ENCODE measurements at places on chromosomes 1 and 21.

DNA sequence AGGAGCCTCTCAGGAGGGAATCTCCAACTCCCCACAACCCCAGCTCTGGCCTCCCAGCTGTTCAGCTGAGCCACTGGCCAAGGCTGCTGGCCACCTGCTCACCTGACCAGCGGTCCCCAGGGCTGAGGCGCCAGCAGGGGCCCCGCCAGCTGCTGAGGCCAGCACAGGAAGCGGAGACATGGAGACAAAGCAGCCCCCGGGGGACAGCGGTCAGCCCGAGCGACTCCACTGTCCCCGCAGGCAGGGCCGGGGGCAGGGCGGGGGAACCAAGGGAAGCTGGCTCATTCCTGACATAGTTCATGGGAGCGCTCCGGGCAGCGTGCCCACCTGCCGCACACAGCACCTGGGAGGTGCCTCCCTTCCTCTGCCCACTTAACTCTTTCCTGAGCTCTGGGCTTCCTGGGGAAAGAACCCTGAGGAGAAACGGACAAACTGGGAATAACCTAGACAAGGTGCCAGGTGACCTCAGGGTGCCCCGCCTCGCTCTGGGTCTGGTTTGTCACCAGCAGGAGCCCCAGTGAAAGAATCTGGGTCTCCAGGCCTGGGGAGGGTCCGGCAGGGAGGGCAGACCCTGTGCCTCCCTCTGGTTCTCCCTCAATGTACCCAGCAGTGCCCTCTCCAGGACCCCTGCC, 10.7 kb downstream of the EPHA2 start:
- DNase-seq = peak; percentile 50

GRCh38 chr1:51622455-51622913, 5.6 kb downstream of the OSBPL9 start:
- DNase-seq = peak; percentile 75

GRCh38 chr1:47837056-47837830, 159.9 kb downstream of the TRABD2B start:
- no peak for DNase-seq

GRCh38 chr1:41891199-41891896, 27.4 kb downstream of the HIVEP3 start:
- peak; percentile 22 for DNase-seq

GRCh38 chr1:61711969-61712368, 13.0 kb downstream of the TM2D1 start:
- no peak for DNase-seq

DNA sequence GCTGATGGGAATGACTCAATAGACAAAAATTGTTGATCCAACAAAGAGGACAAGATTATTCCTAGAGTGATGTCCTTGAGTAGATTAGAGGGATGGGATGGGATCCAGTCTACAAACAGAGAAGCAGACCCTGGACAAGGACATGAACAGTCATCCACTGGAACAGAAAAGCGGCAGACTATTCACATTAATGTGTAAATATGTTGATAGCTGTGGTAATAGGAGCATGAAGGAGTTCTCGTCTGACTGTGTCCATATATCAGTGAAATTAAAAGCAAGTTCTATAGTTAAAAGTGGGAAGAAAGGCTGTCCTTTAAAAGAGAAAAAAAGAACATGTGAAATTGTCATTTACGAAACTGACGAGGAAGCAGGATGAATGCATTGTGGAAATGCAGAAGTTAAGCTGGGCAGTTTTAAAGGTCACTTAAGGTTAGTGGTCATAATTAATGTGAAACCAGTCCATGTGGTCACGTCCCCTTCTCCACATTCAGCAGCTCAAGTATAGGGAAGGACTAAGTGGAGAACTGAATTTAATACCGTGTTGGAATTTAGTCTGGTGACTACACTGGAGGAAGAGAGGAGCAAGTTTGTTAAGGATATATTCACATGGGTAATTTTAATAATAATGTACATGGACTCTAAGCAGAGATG, 62.1 kb downstream of the PIK3R3 start:
- no peak for DNase-seq

Measured in fibroblast of skin of right quadriceps (primary cell).